Activated naive CD4-positive, alpha-beta T cell treated with anti-CD3 and anti-CD28 coated beads for 36 hours (primary cell): ENCODE measurements at places on chromosomes 3 and 15.
A peak's percentile ranks its signal among the peaks of the same experiment; 100 is the strongest.

- DNase-seq, result no peak
Observed at GRCh38 chr3:28972921-28973320, 307.9 kb upstream of the RBMS3 start.

GRCh38 chr3:126962756-126963155 lies 20.2 kb upstream of the PLXNA1 start:
- no peak for DNase-seq

DNA sequence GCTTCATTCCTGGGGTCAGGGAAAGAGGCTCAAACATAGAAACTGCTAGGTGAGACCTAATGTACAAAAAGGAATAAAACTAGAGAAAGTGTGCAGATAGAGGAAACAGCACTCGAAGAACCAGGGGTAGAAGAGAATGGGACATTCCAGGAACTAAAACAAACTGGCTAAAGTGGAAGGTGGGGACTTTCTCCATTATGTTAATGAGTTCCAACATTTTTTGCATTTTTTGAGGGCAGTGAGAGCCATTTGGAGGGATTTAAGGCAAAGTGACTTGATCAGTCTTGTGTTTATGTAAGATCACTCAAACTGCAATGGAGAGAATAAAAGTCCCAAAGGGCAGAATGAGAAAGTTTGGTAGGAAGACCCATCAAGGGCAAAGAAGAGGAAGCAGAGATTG lies 20.6 kb upstream of the SLC4A7 start:
- no peak for DNase-seq

DNA sequence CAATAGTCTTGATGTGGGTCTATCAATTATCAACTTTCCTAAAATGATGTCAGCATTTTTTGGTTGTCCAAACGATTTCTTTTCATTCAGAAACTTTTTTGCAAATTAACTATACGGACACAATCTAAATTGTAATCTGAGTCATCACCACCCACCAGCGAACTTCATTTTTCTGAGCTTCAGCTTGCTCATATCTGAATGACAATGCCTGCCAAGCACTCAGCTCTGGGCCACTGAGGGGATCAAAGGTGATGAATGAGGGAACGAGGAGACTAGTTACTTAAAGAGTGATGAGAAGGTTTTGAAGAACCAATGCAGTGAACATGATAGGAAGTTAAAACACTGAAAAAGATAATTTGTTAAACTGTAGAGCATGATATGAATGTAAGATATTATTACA lies 14.9 kb upstream of the TBC1D23 start:
- DNase-seq, result peak; percentile 26

GRCh38 chr3:147412917-147413685 lies 3.9 kb downstream of the ZIC1 start:
- DNase-seq, result no peak

GRCh38 chr3:184171562-184171961 lies 3.1 kb upstream of the AP2M1 start:
- DNase-seq, result no peak

GRCh38 chr15:58434334-58434875 lies 2.6 kb downstream of the LIPC start:
- no peak for DNase-seq

- DNase-seq, result no peak
Observed at GRCh38 chr3:135800071-135800549, 165.4 kb upstream of the PPP2R3A start.

DNA sequence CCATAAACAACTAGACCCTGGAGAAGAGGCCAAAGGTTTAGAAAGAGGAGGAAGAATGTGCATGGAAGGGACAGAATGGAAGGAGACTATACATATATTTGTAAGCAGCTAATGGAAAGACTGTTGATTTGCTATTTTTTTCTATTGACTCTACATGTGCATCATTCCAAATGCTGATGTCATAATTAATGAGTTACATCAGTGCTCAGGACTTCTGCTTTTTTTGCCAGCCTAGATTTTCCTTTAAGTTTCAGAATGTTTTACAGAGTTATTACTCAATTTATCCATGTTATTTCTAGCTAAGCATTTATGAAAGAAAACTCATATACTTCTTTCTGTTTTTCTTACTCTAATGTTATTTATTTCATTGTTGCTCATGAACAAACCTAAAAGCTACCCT lies 62.6 kb upstream of the VGLL3 start:
- DNase-seq, result no peak

DNA sequence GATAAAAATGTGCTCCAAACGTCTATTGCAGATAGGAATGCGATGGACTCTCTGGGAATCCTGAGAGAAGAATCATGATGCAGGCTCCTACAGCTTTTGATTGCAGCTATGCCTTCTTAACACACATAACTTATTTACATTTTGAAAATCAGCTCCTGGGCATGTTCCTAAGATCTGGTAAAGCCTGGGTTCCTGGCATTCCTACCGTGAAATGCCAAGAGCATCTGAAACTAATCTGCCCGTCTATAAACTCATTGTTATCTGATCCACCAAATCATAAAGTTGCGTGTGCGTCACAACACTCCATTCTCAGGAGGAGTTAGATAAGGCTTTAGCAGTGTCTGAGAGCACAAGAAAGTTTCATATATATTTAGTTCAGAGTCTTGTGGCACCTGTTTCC lies 79.0 kb upstream of the VGLL3 start:
- no peak for DNase-seq

DNA sequence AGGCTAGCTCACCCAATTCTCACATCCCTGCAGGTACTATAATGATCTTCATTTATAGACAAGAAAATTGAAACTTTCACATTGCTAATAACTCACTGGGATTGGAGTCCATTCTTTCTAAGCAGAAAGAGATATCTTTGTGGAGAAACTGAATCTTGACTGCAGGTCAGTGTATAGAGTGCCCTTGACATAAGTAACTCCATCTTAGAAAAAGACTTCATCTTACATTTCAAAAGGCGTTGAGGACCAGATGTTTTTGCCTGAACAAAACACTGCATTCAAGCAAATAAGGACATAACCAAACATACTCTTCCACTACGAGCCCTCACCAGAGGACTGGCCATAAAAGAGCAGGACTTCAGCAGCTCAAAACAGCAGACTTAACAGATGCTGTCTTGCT lies 6.8 kb upstream of the CCR3 start:
- no peak for DNase-seq

DNA sequence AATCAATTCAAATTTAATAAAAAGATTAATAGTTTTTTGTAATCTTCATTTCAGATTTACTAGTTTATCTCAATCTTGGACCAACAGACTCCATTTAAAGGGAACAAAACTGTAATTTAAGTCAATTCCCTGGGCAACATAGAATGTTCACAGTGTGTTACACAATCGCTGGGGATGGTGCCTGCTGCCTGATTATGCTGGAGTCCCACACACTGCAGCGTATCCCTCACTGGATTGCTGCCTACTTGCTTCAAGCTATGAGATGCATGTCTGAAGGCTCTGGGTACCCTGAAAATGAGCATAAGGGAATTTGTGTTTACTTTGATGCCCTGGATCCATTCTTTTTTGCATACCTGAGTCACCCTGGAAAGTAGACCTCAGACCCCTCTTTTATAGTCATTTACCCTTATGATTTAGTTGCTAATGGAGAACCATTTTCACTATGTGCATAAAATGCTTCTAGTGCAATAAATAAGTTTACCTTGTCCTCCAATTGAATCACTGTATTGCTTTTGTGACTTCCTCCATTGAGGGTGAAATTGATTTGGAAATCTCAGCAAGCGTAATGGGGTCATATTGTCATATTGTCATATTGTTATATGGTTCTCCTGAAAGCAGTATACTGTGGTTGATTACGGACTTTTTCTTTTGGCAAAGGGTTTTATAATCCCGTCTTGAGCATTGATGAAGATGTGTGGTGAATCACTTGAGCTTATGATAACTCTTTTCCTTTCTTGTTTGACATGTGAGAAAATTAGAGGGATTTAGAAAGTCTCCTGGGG lies 35.9 kb downstream of the ITPR1 start:
- no peak for DNase-seq

DNA sequence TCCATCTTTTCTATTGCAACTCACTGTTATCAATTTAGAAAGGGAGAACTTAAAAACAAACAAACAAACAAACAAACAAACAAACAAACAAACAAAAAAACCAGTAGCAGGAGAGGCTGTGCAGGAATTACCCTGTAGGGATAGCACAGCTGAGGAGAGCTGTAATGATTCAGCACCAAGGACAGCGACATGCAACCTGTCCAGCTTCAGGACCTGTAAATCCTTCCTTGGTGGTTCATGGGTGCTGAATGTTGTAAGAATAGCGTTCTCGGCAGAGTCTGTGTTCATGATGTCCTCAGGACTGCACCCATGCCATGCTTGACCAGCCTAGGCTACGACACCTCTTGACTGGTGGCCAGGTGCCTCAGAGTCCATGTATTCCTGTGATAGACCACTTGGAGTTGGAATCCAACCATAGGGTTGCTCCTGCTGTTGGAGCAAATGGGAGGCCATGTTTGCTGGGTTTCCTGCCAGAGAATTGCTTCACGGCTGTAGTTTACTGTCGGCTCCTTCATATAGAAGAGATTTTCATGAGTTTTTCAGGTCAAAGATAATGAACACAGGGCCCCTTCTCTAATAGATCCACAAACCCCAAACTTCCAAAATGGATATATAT lies 65.9 kb downstream of the CACNA2D3 start:
- peak; percentile 45 for DNase-seq

DNA sequence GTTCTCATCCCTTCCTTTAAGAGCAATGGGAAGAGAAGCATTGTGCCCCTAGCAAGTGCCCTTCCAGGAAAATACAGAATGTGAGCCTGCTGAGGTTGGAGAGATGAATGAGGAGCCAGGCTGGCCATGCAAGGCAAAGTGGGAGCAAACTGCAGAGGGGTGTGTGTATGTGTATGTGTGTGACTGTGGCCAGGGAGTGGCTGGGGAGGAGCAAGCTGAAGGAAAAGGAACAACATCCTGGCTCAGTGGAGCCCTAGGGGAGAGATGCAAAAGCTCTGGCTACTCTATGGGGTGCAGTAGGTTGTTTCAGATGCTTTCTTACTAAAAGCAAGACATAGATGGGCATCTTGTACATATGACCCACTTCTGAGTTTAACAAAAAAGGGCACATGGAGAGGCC lies 20.6 kb downstream of the FOXP1 start:
- no peak for DNase-seq

GRCh38 chr3:174046311-174046710 lies 648.8 kb downstream of the NLGN1 start:
- DNase-seq, result no peak

- no peak for DNase-seq
Observed at GRCh38 chr3:149080011-149080698, 6.2 kb downstream of the HLTF start.

DNA sequence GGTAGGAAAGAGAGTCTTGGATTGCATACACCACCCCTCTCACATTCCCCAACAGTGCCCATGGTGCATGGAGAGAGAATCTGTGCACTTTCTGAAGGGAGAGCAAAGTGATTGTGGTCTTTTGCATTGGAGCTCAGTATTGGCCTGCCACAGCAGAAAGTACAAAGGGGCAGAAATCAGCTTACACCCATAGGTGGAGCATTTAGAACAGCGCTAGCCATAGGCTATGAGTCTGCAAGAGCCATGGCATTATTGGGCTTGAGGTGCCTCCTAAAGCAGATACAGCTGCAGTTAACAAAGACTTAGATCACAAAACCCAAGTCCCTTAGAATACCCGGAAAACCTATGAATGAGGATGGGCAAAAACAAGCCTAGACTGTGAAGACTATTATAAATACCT lies 21.8 kb downstream of the SI start:
- DNase-seq, result no peak

DNA sequence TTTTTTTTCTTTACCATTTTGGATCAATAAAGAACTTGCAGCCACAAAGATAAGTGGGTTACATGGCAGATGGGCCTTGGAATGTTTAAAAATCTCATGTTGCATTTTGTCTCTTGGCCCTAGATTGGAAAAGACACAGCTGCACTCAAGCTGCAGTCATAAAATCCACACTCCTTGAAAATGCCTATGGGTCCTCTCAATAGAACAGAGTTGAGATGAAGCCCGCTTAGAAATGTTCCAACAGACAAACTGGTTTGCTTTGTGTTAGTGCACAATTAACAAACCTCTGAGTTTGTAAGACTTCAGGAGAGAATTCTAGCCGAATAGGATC lies 401.2 kb upstream of the CDIN1 start:
- DNase-seq, result no peak

DNA sequence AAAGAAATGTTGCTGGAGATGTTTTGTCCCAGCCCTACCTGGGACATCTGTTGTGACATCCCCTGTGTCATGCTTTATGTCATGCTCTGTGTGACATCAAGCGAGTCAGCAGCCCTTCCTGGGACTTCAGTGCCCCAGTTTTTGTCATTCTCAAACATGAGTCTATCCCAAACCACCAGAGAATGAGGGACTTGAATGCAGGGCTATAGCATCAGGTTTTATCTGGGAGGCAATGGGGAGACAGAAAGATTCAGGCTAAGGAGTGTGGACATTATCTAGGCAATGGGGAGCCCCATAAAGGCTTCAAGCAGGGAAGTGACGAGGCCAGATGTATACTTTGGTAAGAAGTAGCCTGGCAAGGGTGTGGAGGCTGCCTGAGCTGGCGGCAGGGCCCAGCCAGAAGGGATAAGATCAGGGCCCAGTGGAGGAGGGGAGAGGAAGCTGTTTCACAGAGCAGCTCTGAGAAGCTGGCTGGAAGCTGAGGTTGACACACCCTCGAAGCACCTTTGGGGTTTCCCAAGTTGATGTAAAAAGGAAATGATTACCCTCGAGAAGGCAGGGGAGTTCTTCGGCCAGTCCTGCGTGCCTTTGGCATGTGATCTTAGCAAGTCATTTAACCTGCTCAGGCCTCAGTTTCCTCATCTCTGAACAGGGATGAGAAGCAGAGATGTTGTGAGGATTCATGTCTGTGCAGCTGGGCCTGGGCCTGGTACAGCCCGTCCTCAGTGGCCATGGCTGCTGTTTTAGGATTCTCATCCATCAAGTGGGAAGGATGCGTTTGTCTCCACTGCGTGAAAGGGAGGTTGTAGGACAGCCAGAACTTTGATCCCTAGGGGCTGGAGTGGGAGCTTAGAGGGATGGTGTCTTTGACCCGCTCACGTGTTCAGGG lies 34.3 kb downstream of the IRAK2 start:
- peak; percentile 91 for DNase-seq

DNA sequence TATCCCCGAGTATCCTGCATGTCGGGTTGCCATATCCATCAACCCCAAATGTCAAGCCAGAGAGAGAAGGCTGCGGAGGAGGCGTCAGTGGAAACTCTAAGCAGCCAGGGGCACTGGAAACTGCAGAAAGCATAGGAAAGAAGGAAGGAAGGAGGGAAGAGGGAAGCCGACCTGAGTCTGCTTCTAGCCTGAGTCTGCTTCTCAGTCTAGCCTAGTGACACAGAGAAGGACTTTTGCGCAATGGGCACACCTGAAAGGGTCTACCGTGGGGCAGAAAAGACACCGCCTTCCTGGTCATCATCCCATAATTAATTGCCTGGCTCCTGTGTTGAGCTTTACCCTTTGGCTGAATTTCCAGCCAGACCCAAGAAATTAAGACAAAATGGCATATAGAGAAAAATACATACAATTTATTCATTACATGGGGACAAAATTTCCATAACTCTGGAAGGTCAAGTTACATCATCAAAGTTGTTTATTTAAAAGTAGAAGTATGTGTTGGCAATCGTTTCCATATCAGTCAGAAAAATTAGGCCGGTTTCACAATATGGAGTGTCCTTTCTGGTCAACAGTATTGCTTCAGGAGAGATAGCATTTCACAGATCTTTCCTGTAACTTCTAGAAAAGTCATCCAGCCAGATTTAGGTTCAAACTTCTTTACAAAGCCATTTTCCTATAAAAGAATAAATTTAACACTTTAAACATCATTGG lies 10.3 kb downstream of the BCL2A1 start:
- no peak for DNase-seq

- DNase-seq, result no peak
Observed at GRCh38 chr3:140706360-140706759, 28.5 kb downstream of the TRIM42 start.
